Activated T-cell treated with anti-CD3 and anti-CD28 coated beads for 4 hours (primary cell): ENCODE measurements at places on chromosomes 7 and 10.

GRCh38 chr10:58311026-58311425 is 23.8 kb upstream of the UBE2D1 start:
- DNase-seq, result no peak

GRCh38 chr10:77163670-77164348 is 473.8 kb downstream of the KCNMA1 start:
- DNase-seq, result no peak

DNA sequence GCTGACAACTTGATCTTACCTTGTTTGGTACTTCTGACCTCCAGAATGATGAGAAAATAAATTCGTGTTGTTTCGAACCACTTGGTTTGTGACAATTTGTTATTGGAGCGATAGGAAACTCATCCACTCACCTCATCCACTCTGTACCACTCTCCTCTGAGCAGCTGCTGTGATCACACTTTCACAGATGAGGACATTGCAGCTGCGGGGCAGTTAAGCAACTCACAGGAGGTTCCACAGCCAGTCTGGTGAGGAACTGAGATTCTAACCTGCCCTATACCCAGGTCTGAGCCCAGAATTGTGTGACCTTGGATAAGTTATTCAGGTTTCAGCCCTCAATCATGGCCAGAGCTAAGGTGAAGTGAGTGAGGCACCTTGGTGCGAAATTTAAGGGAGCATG is 35.2 kb downstream of the BTBD16 start:
- DNase-seq, result no peak

DNA sequence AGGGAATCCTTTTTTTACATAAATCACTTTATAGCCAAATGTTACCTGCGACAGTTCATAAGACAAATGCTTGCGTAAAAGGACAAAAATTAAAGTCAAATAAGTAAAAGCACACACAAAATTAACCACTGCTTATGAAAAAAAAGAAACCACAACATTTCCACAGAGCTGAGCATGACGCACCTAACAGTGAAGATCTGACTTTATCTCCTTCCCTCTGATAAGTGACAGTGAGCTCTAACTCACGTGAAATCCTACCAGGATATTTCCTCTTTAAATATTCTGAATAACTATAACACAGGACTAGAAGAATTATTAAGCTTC is 225.5 kb downstream of the SFMBT2 start:
- no peak for DNase-seq

DNA sequence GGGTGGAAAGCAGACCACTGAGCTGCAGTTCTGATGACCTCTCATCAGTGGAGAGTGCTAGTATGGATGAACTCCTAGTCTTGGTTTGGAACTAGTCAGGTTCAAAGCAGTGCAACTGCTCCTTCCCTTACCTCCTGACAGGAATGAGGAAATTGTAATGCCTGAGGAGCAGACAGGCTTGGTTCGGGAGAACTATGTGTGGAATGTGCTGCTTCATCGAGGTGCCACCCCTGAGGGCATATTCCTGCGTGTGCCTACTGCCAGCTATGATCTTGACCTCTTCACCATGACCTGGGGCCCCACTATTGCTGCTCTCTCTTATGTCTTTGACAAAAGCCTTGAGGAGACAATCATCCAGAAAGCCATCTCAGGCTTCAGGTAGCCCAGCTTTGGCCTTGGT is 27.4 kb upstream of the NFKB2 start:
- DNase-seq, result no peak

GRCh38 chr10:32347363-32348022 is 535 bp upstream of the EPC1 start:
- no peak for DNase-seq

- no peak for DNase-seq
Observed at GRCh38 chr10:1189166-1190051, 133.2 kb downstream of the WDR37 start.

GRCh38 chr10:49598986-49599385 is 11.1 kb upstream of the SLC18A3 start:
- DNase-seq, result no peak

DNA sequence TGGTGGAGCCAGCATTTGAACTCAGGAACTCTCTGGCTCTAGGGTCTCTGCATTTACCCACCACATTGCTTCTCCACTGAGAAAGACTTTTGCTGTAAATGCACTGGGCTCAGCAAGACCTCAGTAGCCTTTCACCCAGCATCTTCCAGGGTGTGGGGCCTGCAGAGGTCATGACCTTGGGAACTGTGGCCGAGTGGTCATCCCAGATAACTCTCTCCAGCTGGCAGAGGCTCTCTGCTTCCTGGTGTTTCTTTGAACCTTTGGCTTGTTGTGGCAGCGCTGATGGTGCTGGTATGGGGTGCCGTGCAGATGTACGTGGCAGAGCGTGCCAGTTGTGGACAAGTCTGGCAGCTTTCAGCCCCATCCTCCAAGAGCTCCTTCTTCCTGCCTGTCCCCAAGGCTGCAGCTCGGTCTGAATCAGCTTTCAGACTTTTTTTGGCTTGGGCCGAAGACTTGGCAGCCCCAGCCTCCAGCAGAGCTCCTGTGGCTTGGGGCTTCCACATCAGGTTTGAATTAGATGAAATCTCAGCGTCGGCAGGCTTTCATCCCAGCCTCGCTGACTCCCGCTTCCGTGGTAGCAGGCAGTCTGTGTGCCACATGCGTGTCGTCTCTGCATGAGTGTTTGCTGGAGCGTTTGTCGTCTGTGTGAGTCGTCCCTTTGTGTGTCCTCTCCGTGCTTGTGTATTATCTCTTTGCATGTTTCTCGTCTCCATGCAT is 21.5 kb downstream of the ADAMTS14 start:
- no peak for DNase-seq

- DNase-seq, result no peak
Observed at GRCh38 chr10:70923696-70924095, 35.3 kb upstream of the PCBD1 start.

- no peak for DNase-seq
Observed at GRCh38 chr10:95329296-95329695, 38.5 kb upstream of the PDLIM1 start.

GRCh38 chr10:44567471-44567870 is 182.6 kb upstream of the CXCL12 start:
- DNase-seq, result no peak

GRCh38 chr7:14487701-14488395 is 414.7 kb downstream of the DGKB start:
- DNase-seq, result no peak

- no peak for DNase-seq
Observed at GRCh38 chr7:142770661-142771352, at the start of gene PRSS2. Gene PRSS2 (plus strand): TSS chr7:142770970. CDS start chr7:142770983, 13 bp downstream.

- DNase-seq, result no peak
Observed at GRCh38 chr7:110973196-110973990, 117.5 kb upstream of the LRRN3 start.
